ENCODE measurements at places on chromosomes 2 and 18.

GRCh38 chr2:240139011-240139441, 1.4 kb downstream of the OTOS start:
- DNase-seq = no peak

GRCh38 chr2:105774781-105775337, 30.1 kb downstream of the NCK2 start:
- no peak for DNase-seq

DNA sequence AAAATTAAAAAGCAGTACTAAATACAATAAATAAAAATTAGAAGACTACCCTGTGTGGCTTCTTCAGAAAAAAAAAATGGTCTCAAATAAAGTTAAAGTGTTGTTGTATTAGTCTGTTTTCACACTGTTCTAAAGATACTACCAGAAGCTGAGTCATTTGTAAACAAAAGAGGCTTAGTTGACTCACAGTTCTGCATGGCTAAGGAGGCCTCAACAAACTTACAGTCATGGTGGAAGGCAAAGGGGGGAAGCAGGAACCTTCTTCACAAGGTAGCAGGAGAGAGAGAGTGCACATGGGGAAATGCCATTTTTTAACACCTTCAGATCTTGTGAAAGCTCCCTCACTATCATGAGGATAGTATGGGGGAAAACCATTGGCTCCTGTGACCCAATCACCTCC, 612.8 kb downstream of the RNF144A start:
- DNase-seq = no peak

DNA sequence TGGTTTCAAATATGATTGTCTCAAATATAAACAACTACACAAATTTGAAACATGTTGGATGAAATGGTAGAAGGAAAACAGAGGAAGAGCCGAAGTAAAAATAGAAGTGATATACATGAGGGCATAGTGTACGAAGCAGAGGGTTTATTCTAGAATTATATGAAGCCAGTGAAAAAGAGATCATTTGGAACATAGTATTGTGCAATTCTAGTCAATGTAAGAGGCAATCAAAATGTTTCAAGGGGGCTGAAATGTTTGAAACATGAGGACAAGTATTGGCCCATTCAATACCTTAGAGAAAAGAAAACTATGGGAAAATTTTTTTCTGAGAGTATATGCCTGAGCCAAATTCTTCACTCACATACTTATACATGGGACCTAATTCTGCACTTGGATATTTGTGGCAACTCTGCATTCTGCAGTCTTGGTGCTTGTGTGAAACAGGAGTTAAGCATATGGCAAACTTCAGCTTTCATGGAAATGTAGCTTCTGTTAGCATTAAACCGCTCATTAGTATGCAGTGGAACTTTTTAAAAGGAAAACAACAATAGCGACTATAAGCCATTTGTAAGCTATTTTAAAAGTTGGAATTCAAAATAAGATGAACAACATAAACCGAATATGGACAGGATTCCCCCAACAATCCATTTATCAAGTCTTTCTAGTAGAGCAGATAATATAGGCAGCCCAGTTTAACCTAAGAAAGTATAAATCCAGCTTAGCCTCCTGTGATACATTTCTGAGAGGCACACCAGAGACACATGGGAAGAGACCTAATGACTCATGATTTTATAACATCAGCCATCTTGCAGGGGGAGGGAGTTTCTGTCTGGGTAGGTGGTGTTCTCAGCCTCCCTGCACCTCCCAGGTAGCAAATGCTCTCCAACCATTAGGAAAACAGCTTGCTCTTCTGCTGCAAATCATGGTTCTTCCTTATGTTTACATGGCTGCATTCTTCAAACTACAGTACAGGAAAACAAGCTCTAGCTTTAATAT, 197.8 kb downstream of the PAX3 start:
- no peak for DNase-seq

DNA sequence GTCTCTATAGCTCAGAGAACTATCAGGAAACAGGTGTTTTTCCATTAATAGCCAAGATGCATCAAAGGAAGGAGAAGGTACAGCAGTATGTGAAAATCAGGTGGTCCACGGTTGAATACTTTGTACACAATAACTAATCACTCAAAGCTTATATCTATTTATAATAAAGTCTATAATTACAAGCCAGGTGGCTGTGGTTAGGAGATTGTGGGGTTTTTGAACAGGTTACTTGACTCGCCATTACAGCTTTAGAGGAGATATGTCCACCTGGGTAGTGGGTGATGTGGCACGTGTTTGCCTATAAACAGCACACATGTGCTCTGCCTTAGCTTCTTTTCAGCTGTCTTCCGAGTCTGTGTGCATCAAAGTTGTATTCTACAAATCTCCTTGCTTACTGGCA, 892.2 kb upstream of the ZEB2 start:
- no peak for DNase-seq

DNA sequence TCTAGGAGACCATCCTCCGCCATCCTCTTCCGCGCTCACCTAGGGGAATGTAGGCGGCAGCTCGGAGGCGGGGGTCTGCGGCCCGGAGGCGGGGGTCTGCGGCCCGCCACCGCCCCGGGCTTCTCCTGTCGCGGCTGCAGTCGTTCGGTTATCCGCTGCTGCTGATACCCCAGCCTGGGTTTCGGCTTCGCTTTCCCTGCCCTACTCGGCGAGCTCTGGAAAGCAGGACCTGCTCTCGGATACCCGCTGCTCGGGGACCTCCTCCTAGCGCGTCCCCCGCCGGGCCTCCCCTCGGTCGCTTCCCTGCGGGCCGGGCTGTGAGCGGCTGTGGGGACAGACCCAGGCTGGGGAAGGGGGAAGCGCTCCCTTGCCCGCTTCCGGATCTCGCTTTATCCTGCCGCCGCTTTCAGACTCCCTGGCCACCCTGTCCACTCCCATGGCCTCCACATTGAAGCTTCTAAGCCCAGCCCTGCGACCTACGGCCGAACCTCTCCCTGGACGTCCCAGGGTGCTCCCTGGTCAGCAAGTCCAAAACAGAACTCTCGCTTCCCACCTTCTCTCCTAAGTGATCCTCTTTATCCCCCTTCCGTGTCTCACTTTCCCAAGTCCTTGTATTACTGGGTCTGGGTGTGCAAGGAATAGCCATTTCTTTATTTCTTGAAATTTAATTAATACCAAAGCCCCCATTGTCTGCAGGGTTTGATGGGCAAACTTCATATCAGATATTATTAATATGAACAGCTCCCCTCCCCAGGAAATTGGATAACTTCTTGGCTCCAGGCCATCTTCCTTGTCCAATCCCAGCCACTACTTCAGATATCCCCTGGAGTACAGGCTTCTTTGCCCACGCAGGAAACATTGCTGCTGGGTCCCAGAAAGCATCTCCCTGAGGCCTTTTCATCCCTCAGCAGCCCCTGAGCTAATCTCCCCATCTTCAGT, 769 bp downstream of the FKBP1B start:
- DNase-seq = peak; percentile 44

DNA sequence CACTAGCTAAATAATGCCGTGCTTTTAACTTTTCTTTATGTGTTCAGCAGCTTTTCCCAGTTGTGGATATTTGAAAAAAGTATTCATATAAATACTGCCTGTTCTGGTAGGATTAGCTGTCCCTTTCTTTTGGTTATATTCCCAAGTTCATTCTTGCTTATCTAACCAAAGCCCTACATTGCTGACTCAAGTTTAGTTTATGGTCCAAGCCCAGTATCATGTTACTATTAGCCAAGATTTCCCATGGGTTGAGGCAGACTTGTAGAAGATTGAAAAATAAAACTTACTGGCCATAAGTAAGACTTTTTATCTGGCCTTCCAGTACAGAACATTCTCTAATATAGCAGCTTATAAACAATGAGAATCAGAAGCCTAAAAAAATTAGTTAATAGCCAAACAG, 49.7 kb upstream of the NFE2L2 start:
- DNase-seq = no peak

DNA sequence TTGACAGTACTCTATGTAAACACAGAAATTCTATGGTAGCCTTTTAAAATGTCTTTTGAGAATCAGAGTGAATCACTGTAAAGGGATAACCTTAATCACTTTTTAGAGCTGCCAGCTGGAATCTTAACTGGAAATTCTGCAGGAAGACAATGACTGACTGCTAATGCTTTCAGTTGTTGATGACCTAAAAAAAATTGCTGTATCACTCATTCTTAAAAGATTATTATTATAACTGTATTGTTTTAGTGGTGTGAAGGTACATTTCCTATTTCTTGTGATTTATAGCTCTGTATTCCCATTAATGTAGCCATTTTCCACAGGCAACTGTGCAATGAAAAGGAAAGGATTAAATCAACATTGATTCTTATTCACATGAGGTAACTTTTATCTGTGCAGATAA, 260.5 kb downstream of the CALCRL start:
- no peak for DNase-seq
